Activated T-cell treated with anti-CD3 and anti-CD28 coated beads, Interleukin-2, amount 50 U/mL, for 4 hours (primary cell): ENCODE measurements at places on chromosomes 4 and X. TPM values are rescaled to one million over a fixed set of nuclear protein-coding genes. Genes with fewer than 3 reads are reported as not detected.

DNA sequence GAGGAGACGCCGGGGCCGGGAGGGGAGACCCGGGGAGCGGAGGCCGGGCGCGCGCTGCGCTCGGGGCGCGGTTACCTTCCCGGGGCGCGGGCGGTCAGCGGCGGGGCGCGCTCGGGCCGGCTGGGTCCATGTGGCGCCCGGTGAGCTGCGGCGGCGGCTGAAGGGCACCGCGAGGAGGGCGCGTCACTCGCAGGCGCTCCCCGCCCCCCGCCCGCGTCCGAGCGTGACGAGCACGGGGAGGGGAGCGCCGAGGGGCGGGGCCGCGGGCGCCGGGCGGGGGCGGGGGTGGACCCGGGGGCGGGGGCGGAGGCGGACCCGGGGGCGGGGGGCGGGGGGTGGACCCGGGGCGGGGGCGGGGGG is at the start of gene CPLX1:
Gene CPLX1 (minus strand): TSS at position 159 of the 360 bp plus-strand sequence. CDS start 1,607 bp downstream, outside the sequence.
- no peak for DNase-seq

GRCh38 chr4:118962540-118962939 is 73.9 kb downstream of the SYNPO2 start:
- no peak for DNase-seq

GRCh38 chr4:186984105-186984644 is 260.5 kb upstream of the FAT1 start:
- DNase-seq: no peak

Gene AKAP14
- total RNA-seq: not detected

Gene KANTR
- 4.1 TPM for total RNA-seq

Gene STBD1
- total RNA-seq: 0.34 TPM

Gene MAGEA2
- total RNA-seq: not detected

- DNase-seq: no peak
These were observed 7.7 kb upstream of the HAND2 start for GRCh38 chr4:173537613-173538147.

GRCh38 chr4:94548571-94548970 is 96.8 kb downstream of the PDLIM5 start:
- no peak for DNase-seq

Gene SUPT20HL1
- not detected for total RNA-seq

- DNase-seq: no peak
These were observed 72.8 kb downstream of the PPA2 start for GRCh38 chr4:105400901-105401677.

DNA sequence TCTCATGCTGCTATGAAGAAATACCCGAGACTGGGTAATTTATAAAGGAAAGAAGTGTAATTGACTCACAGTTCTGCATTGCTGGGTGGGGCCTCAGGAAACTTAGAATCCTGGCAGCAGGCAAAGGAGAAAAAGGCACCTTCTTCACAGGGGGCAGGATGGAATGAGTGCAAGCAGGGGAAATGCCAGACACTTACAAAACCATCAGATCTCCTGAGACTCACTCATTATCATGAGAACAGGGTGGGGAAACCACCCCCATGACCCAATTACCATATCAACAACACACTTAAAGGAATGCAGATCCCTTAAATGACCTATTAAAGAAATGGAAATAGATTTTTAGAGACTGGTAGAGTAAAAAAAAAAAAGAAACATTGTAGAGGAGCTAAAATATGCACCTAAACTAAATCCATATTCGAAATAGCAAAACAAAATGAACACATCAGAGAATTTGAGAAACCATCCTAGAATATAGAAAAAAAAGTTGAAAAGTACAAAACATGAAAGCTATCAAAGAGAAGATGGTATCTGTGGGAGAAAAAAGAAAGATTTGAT is 104.3 kb upstream of the UGT8 start:
- no peak for DNase-seq

Gene WDFY3
- 0.30 TPM for total RNA-seq

Gene ARMCX2
- total RNA-seq: 3.1 TPM

DNA sequence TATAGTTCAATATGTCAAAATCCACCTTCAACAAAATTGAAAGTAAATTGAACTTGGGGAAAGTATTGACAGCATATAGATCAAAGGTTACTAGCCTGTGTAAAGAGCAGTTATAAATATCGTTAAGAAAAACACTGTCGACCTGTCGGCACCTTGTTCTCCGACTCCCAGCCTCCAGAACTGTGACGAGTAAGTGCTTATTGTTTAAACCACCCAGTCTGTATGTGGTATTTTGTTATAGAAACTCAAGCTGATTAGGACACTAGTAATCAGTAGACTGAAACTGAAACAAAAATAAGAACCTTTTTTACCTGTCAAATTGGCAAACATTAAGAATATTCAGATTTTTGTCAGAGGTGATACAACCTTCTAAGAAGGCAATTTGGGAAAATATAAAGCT is 17.0 kb downstream of the HTT start:
- DNase-seq: no peak

DNA sequence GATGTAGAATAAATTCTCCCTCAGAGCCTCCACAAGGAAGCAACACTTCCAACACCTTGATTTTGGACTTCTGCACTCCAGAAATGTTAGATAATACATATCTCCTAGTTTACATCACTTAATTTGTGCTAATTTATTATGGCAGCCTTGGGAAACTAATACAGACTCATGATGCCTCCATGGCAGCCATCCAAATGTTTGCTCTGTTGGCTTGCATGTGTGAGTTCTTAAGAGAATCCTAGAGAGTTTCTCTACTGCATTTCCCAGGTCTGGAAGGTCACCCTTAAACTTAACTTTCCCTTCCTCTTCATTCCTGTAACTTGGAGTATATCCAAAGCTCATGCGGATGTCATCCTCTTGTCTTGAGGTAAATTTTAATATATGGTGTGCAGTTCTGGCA is 956.1 kb downstream of the ADGRL3 start:
- DNase-seq: no peak

Gene SPANXN4
- not detected for total RNA-seq

DNA sequence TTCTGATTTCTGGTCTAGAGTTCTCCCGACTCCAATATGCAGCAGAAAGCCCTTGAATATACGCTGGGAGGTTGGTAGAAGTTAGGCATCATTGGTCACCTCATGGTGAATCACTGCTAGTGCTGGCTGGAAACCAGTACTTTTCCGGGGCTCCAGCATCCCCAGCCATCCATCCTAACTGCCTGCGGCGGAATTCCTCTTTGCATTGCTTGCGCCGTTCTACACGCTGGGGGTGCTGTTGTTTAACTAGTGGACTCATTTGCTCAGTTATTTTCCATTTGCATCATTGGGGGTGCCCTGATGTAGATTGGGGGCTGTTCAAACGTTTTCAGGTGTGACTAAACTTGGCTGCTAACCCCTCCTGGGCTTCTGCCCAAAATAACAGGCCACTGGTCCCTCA is 23.3 kb upstream of the GPR50 start:
- DNase-seq: no peak

- no peak for DNase-seq
These were observed 429.7 kb downstream of the MAPK10 start for GRCh38 chr4:85929961-85930665.

DNA sequence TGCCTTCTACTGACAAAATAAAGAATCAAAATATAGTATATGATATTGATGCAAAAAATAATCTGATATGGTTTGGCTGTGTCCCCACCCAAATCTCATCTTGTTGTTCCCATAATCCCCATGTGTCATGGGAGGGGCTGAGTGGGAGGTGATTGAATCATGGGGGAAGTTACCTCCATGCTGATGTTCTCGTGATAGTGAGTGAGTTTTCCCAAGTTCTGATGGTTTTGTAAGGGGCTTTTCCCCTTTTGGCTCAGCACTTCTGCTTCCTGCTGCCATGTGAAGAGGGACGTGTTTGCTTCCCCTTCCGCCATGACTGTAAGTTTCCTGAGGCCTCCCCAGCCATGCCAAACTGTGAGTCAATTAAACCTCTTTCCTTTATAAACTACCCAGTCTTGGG is 70.2 kb downstream of the TMEM165 start:
- DNase-seq: no peak

Gene DMP1
- total RNA-seq: not detected

GRCh38 chrX:139533444-139533843 is 2.9 kb downstream of the F9 start:
- DNase-seq: no peak

DNA sequence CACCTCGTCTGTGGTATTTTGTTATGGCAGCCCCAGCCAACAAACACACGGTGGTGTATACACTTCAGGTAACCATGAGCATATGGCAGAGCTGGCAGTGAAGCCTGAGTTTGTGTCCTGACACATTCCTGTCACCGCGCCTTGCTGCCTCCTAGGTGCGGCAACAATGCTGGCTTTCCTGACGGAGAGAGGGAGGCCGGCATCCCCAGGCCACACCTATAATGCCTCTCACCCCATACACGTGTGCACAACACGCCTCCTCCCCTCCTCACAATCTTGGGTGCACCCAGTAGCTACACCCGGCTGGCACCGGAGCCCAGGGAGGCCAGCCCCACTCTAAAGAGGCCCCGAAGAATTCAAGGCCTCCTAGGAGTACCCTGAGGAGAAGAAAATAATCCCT is 158.5 kb downstream of the NSUN7 start:
- no peak for DNase-seq

GRCh38 chrX:102950908-102951866 is 14.1 kb downstream of the RAB40AL start:
- DNase-seq: peak; percentile 54

Gene TRAM1L1
- not detected for total RNA-seq

GRCh38 chrX:72308566-72309296 is 3.0 kb upstream of the CITED1 start:
- no peak for DNase-seq

Gene LAGE3
- 88.1 TPM for total RNA-seq

DNA sequence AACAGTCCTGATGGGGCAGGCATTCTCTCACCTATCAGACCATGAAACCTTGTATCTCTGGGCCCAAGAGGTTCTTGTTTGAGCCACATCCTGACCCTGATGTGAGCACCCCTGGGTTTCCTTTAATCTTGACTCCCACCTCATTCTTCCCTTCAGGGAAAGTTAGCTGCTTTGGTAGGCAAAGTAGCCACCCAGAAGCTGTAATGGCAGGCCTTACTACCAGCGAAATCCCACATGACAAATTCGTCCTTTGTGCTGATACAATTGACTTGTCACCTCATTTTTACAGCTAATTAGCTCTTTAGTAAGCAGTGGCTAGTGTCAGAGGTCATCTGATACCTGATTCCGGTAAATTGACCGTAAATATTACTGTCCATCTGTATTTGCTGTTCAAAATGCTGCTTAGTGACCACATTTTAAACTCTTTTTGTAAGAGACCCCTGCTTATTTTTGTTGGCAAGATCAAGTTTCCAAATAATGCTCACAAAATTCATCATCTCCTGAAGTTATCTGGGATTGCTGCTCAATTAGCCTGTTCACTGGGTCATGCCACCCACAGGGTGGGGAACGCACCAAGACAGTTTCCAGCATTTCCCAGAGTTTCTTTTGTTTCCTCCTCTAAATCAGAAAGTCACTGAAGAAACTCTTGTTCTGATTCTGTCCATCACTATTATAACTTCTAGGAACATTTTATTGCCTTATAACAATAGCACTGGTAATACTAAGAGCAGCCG is 329.7 kb downstream of the GPAT3 start:
- DNase-seq: no peak

Gene GAGE12E
- not detected for total RNA-seq

- DNase-seq: no peak
These were observed 19.7 kb upstream of the BBS12 start for GRCh38 chr4:122712782-122713181.

DNA sequence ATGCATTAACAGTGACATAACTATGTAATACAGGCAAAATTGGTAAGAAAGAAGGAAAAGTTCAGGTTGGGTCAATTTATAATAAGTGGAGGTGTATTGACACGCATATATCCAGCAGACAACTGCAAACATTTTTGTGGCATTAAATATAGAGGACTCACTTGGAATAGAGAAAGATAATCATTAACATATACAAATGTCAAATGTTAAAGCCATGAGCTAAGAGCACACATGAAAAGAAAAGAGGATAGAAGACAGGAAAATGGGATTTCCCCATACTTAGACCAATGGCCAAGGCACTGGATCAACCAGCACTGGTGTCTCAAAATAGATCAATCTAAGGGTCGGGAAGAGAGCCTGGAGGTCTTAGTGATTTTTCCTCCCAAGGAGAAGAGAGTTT is 187.6 kb downstream of the PDGFC start:
- no peak for DNase-seq

DNA sequence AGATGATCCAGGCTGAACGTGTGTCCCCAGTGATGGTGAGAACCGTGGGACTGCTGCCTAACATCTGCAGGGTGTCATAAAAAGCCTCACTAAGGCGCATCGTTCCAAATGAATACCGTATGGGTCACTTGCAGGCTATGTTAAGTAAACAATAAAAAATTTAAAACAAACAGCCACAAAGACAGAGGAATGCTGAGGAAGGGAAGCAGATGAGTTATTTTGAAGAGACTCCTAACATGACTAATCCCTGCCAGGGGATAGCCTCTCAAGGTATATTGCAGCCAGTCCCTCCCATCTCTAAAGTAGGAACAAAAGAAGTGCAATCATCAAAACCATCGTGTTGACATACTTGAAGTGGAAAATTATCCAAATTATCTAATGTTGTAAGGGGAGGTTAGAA is 83.8 kb downstream of the UNC5C start:
- DNase-seq: no peak

GRCh38 chr4:87659247-87659931 is 9.3 kb downstream of the DMP1 start:
- no peak for DNase-seq

GRCh38 chrX:39244147-39244546 is 442.9 kb downstream of the MID1IP1 start:
- no peak for DNase-seq

DNA sequence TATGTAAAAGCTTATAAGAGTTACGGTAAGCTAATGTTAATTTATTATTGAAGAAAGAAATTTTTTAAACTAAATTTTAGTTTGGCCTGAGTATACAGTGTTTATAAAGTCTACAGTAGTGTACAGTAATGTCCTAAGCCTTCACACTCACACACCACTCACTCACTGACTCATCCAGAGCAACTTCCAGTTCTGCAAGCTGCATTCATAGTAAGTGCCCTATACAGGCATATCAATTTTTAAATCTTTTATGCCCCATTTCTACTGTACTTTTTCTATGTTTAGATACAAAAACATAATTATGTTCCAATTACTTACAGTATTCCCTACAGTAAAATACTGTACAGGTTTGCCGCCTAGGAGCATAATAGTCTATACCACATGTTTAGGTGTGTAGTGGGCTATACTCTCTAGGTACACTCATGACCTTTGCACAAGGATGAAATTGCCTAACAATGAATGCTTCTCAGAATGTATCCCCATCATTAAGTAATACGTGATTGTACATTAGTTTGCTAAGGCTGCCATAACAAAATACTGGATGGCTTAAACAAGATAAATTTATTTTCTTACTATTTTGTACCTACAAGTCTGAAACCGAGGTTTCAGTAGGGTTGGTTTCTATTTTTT is 333.8 kb upstream of the PCDH7 start:
- DNase-seq: no peak

- DNase-seq: no peak
These were observed 11.1 kb downstream of the FABP2 start for GRCh38 chr4:119310826-119311225.

Gene ADH1B
- 1.1 TPM for total RNA-seq
